ENCODE measurements at places on chromosomes 5 and 9. TPM values are rescaled to one million over a fixed set of nuclear protein-coding genes. Genes with fewer than 3 reads are reported as not detected.

- peaks cover 23% of the 10 kb centered on the region for H3K27me3 ChIP-seq
- DNase-seq, result no peak
- no peak overlapping the region for H3K4me3 ChIP-seq
- no peaks in the 10 kb centered on the region for H3K36me3 ChIP-seq
Measured at GRCh38 chr9:16152276-16153101, 599.6 kb downstream of the CCDC171 start.

DNA sequence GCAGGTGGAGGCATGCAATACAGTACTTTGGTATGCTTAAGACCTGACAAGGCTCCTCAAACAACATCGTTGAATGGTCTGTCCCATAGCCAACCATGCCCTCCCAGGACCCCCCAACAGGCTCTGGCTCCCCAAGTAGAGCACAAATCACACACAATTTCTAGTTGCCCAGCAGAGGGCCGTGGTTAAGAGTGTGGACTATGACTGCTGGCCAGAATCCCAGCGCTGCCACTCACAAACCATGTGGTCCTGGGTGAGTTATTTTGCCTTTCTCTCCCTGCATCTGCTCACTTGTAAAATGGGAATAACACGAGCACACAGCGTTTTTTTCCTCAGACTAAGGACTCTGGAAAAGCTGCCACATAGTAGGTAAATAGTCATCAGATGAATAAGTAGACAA lies 6.5 kb downstream of the CKMT2 start:
- H3K27me3 ChIP-seq, result no peaks in the 10 kb centered on the region
- no peaks in the 10 kb centered on the region for H3K36me3 ChIP-seq
- no peak overlapping the region for H3K4me3 ChIP-seq

GRCh38 chr9:34249274-34249673 lies 70.4 kb downstream of the UBAP1 start:
- H3K27me3 ChIP-seq, result no peaks in the 10 kb centered on the region
- peaks cover 12% of the 10 kb centered on the region for H3K4me1 ChIP-seq
- no peak for DNase-seq
- H3K27ac ChIP-seq, result no peak overlapping the region
- no peak overlapping the region for H3K4me3 ChIP-seq

DNA sequence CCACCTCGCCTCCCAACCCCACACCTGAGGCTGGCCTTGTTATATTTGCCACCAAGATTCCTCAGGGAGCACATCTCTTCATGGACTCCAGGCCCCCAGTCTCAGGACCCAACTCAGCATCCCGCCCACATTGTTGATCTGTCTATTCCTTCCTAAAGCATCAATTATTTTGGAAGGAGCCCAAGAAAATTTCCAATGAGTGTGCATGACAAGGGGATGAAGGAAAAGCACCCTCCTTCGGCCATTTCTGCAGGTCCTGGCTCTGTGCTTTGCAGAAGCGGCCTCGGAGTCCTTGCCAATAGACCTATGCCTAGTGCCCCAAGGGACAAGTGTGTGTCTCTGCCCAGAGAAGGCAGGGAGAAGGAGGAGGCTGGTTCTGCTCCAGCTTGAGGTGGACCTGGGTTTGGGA lies 273.2 kb downstream of the GADD45G start:
- DNase-seq, result peak; percentile 16
- no peaks in the 10 kb centered on the region for H3K27me3 ChIP-seq
- peaks cover 19% of the 10 kb centered on the region for H3K4me1 ChIP-seq
- H3K36me3 ChIP-seq, result peaks cover 6% of the 10 kb centered on the region
- H3K4me3 ChIP-seq, result no peak overlapping the region

- H3K36me3 ChIP-seq, result no peaks in the 10 kb centered on the region
- H3K4me1 ChIP-seq, result peaks cover 6% of the 10 kb centered on the region
Measured at GRCh38 chr5:123120197-123120596, 31.2 kb downstream of the PRDM6 start.

DNA sequence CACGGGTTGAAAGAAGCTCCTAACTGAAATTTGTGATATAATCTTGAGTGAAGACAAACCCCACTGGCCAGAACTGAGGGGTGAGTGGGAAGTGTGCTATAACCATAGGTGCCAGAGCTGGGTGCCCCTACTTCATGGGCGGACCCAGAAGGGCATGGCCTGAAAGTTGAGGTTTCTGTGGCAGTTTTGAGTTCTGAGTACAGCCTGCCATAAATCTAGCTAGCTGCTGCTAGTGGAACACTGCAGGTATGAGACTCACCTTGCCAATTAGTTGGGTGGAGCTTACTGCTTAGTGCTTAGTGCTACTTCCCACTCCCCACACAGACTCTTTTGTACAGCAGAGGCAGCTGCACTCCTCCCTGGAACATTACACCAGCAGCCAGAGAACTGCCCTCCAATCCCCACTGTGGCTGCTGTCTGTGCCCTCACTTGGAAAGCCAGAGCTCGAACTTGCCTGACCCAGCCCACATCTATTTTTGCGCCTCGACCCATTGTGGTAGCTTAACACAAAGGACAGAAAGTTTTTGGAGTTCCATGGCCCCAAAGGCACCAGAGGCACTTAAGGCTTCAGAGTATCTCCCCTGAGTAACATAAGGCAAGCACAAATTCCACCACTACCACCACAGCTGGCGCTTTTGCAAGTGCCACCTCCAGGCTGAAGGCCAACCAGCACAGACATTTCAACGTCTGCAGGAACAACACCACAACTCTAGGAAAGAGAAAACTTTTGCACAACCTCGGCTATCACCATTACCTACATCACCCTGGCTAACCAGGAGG lies 27.1 kb upstream of the PTGER4 start:
- no peaks in the 10 kb centered on the region for H3K4me1 ChIP-seq
- H3K27me3 ChIP-seq, result no peaks in the 10 kb centered on the region
- no peaks in the 10 kb centered on the region for H3K36me3 ChIP-seq
- no peak overlapping the region for H3K4me3 ChIP-seq
- DNase-seq, result no peak

DNA sequence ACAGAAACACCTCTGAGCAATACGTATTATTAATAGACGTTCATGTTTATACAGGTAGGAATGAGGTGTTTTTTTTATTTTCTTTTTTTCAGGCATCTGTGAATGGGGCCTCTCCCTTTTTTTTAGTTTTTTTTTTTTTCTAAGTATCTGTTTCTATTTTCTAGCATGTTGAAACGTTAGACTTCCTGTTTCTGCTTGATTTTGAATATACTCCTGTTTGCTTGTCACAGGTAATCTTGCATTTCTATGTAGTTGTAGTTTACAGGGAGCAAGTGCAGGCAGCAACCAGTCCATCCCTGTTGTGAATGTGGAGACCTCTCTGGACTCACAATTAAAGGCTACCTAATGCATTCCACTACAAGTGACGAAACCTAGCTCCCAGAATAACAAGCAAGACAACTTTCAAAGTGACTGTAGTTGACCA lies 22.8 kb upstream of the TNFAIP8 start:
- no peak for DNase-seq
- H3K36me3 ChIP-seq, result no peaks in the 10 kb centered on the region
- H3K4me3 ChIP-seq, result no peak overlapping the region

- H3K27ac ChIP-seq, result no peak overlapping the region
- no peak for DNase-seq
- no peaks in the 10 kb centered on the region for H3K36me3 ChIP-seq
- no peak overlapping the region for H3K4me3 ChIP-seq
- no peaks in the 10 kb centered on the region for H3K4me1 ChIP-seq
- no peaks in the 10 kb centered on the region for H3K27me3 ChIP-seq
Measured at GRCh38 chr9:115232181-115232774, 114.3 kb upstream of the TNC start.

- H3K36me3 ChIP-seq, result peaks cover 14% of the 10 kb centered on the region
- H3K4me3 ChIP-seq, result no peak overlapping the region
- peaks cover 3% of the 10 kb centered on the region for H3K27me3 ChIP-seq
- no peak for DNase-seq
- no peaks in the 10 kb centered on the region for H3K4me1 ChIP-seq
Measured at GRCh38 chr9:100455470-100455869, 17.5 kb upstream of the TMEFF1 start.

The TMEM8B gene
- 44.4 TPM for total RNA-seq

The APBA1 gene
- 13.0 TPM for total RNA-seq

The CDO1 gene
- total RNA-seq, result 136 TPM

Data from glutamatergic neuron (in vitro differentiated cells).